ENCODE measurements at places on chromosomes 11 and 22.

GRCh38 chr22:17919276-17920144 lies 104.9 kb downstream of the MICAL3 start:
- DNase-seq: no peak

DNA sequence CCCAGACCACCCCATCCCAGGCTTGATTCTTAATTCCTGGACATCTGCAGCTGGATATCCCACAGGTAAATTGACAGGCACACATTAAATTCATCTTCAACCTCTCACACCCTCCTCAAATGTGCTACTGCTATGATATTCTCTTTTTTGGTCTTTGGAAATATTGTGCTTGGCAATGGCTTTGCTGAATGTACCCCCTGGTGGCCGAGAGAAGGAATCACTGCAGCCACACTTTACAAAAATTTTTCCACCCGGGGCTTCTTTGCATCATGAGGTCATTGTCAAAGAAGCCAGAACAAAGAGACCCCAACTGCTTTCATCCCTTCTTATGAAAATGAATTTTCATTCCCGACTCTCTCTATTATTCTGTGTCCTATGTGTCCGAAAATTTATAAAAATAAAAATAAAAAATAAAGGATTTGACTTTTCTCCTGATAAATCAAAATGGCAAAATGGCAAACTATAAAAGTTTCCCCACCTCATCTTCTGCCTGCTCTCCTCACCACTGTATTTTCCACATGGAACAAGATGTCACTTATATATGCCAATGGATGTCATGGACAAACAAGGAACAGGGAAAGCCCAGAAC lies 15.0 kb upstream of the CYB5R2 start:
- DNase-seq: no peak

- no peak for DNase-seq
These were observed 603 bp upstream of the PDGFB start for GRCh38 chr22:39245130-39246039.

DNA sequence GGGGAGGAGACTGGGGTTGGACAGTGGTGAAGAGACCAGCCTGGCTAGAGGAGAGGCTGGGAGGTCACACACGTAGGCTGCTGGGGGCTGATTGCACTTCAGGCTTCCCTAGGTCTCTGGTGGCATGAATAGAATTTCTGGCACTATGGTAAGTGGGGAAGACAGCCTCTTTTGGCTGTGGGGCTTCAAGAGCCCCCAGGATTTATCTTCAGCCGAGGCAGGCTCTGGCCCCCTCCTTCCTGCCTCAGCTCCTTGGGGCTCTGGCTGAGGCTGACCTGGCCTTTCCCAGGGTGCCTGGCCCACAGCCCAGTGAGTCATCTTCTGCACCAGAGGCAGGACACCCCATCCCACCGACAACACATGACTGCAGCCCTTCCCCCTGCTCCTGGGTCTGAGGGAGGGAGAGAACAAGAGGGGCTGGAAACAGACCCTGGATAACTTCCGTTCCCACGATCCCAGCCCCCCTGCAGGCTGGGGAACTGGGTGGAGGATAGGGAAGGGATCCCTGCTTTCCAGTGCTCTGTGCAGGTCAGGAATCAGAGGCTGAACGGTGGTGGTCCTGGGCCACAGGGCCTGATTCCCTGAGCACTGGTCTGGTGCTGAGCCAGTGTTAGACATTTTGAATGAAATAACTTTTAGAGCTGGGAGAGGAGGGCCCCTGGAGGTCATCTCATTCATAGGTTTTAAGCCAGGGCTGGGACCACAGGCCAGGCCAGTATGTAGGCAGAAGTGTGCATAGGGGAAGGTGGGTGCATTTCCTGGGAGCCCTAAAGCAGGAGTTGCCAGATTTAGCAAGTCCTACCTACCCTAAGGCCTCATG lies 26.5 kb downstream of the ARHGEF17 start:
- no peak for DNase-seq

- no peak for DNase-seq
These were observed 734 bp downstream of the C11orf58 start for GRCh38 chr11:16738947-16739815.

DNA sequence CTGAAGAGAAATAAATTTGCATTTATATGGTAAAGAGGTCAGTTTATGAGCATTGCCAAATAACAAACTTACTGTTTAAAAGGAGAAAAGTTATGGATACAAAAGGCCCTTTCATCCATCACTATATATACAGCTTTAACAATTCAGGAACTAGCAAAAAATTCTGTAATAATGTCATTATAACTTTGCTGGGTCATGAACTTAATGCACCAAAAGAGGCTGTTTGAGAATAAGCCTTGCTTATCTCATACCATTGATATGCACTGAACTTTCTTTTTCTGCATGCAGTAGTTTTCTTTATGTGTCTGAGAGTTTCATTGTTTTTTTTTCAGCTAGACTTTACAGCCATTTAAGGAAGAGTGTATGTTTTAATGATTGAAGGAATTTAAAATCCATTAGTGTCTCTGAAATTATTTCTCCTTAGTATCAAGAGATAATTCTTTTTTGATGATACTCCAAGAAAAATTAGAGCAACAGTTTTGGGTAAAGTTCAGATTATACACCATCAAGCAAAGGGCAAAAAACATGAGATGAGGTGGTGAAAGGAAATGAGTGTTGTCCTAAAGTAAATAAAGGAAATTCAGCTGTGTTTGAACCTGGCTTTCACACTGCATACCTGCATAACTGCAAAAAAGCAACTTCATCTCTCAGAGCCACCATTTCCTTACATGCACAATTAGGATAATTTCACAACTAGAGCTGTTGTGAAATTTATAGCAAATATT lies 188.2 kb upstream of the ANO3 start:
- no peak for DNase-seq

GRCh38 chr11:61361237-61361740 lies 393 bp downstream of the CYB561A3 start:
- no peak for DNase-seq

GRCh38 chr22:32574411-32574810 lies 99.8 kb downstream of the FBXO7 start:
- no peak for DNase-seq

DNA sequence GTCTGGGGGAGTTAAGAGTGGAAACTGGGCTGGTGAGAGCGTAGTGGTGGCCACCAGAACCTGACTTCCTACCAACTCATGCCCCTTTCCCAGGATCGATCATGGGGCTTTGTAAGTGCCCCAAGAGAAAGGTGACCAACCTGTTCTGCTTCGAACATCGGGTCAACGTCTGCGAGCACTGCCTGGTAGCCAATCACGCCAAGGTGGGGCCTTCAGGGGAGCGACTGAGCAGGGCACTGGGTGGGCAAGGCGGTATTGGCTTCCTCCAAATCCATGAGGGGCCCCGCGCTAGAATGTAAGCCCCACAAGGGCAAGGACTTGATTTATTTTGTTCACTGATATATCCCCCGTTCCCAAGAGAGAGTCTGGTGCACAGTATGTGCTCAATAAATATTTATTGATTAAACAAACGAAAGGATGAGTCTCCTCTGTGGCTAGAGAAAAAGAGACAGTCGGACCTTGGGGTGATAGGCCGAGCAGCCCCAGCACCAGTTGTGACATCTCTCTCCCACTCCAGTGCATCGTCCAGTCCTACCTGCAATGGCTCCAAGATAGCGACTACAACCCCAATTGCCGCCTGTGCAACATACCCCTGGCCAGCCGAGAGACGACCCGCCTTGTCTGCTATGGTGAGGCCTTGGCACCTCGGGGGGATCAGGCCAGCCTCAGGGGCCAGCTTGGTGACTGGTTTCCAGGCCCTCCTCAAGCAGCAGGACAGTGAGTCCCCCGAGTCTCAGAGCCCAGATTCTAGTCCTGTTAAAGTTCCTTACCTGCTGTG lies 765 bp downstream of the ZFPL1 start:
- DNase-seq: no peak

DNA sequence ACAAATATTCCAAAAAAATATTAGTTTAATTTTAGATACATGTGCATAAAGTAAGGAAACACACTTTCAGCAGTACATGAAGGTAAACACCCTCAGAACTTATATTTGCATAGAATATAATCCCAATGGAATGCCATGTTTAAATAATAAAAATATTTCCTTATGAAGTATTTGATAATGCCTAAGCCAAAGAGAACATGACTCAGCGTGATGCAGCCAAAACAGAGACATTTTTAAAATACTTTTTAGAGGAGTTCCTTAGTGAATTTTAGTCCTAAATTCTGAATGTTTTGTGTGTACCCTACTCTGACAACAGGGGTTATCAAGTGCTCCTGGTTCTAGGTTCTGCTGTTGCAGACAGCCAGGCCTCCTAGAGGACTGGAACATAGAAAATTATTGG lies 39.1 kb upstream of the POU2AF2 start:
- DNase-seq: no peak

DNA sequence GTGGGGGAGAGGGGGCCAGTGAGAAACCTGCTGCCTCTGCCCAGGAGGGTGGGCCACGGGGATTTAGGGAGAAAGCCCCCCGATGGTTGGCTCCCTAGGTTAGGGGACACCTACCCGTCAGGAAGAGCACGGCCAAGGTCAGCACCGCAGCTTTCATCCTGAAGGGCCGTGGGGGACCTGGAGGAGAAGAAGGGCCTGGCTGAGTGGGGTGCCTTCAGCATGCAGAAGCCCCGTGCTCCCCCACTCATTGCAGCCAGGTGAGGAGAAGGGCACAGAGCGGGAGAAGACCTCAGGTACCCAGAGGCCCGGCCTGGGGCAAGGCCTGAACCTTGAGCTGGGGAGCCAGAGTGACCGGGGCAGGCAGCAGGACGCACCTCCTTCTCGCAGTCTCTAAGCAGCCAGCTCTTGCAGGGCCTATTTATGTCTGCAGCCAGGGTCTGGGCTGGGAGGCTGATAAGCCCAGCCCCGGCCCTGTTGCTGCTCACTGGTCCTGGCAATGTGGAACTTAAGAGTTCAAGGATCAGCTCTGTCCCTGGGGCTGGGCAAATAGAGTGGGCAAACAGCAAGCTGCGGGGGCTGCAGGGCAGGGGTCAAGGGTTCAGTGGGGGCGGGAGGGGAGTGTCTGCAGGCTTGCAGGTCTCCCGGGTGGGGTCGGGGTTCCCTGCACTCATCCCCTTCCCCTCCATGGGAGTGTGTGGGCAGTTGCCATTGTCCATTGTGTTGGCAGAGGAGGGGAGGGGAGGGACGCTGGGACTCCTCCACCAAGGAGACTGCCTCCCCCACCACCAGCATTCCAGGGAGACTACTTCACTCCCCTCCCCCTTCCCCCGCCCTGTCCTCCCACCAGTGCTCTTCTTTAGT lies at the start of gene APOA1:
Gene APOA1, minus strand, starts transcription at position 392 of the 861 bp plus-strand sequence. Its CDS starts 235 bp downstream, at position 157.
- no peak for DNase-seq

DNA sequence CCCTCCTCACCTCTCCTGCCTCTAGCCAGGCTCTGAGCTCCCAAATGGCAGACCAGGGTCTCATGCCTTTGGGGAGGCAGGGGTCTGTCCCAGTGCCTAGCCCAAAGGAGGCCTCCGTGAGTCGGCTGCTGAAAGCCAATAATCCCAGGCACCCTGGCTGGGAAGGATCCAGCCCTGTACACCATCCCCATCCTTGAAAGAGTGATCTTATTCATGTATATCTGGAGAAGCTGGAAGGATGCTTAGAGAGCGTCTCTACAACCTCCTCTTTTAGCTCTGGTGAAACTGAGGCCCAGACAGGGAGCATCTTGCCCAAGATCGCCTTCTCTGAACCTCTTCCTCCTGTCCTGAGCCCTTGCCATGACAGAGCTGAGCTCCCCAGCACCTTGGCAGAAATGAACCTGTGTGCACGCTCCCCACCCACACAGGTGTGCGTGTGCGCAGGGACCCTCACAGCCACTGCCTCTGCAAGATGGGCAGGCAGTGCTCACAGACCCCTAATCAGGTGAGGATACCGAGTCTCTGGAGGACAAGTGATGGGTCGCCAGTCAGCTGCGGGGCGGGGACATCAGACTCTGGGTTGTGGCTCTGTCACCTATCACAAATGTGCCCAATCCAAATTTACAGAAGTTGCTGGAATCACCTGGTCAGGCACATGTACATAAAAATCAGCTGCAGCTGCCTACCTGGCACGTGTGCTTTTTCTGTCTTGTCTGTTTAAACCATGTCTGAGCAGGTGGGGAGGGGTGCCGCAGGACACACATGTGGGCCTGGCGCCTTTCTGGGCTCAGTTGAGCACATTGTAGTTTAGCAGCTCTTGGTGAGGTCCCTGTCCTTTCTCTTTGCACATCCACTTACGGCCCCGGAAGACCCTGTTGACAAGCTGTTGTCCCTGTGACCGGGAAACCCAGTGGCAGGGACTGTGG lies 49.3 kb upstream of the WNT7B start:
- DNase-seq: no peak

DNA sequence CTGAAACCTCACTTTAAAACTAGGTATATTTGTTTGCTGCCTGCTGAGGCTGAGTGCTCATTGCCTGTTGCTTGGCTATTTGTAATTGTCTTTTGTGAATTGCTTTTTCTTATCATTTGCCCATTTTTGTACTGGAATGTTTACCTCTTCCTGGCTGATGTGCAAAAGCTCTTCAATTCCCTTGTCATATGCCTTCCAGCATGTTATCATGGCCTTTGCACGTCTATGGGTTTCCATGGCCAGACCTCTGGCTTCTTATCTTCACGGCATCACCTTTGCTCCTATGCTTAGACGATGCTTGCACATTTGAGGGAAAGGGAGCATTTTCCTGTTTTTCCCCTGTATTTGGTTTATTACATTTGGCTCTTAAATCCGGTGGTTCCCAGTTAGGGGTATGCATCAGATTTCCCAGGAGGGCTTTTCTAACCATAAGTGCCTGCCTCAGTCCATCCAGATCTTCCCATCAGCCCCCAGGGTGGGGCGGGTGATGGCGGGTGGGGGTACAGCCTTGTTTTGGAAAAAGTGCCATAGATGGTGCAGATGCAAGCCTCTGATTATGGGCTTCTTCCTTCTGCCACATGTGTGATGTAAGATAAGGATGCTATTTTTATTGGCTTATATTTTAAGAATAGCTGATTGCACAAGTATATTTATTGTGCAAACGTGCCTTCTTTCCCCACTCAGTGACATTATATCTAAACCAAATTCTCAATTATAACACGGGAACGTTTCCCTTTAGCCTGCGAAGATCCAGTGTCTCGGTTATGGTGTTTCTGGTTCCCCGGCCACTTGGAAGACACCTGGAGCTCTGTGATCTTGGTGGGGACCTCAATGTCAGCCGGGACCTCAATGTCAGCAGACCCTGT lies 70.6 kb upstream of the SEPTIN5 start:
- DNase-seq: no peak

Measured in stimulated activated CD4-positive, alpha-beta T cell treated with anti-CD3 and anti-CD28 coated beads, Interleukin-1b, Interleukin-23, amount 100 ng/mL, for 1 hour (primary cell).